CD4-positive, alpha-beta T cell treated with Interleukin-2 at 100 ng/mL for 4 hours (primary cell): ENCODE measurements at places on chromosomes 4 and X.
A peak's percentile ranks its signal among the peaks of the same experiment; 100 is the strongest.

GRCh38 chrX:49058794-49059193 is at the start of gene CCDC120:
Gene CCDC120, plus strand, starts transcription at chrX:49058999. Its CDS starts 3,043 bp downstream, at chrX:49062042.
- no peak for DNase-seq

- no peak for DNase-seq
These were observed 23.6 kb downstream of the PPP2R3B start for GRCh38 chrX:362937-363620.

DNA sequence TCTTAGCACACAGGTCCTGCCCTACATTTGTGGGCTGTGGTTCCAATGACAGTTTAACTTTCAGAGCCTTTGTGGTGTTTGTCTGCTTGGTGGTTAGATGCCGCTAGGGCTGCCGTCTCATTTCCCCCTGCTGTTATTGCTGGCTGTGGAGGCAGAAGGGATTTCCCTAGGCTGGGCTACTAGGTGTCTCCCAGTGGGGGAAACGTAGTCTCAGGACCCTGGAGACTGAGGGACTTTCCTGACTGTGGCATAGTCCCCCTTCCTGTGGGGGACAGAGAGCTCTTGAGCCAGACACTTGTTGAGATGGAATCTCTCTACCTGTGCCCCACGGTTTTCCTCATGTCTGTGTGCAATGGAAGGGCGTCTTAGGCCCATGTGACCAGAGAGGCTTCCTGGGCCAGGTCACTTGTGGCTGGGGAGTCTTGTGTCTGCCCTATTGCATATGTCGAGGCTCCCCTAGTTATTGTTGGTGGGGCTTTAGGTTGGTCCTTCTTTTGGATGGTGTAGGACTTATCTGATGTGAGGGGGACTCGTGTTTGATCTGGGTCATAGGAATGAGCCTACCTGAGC is 68.2 kb downstream of the ARHGAP10 start:
- DNase-seq = peak; percentile 71

GRCh38 chrX:45762699-45763647 is 562.3 kb upstream of the DIPK2B start:
- peak; percentile 33 for DNase-seq

DNA sequence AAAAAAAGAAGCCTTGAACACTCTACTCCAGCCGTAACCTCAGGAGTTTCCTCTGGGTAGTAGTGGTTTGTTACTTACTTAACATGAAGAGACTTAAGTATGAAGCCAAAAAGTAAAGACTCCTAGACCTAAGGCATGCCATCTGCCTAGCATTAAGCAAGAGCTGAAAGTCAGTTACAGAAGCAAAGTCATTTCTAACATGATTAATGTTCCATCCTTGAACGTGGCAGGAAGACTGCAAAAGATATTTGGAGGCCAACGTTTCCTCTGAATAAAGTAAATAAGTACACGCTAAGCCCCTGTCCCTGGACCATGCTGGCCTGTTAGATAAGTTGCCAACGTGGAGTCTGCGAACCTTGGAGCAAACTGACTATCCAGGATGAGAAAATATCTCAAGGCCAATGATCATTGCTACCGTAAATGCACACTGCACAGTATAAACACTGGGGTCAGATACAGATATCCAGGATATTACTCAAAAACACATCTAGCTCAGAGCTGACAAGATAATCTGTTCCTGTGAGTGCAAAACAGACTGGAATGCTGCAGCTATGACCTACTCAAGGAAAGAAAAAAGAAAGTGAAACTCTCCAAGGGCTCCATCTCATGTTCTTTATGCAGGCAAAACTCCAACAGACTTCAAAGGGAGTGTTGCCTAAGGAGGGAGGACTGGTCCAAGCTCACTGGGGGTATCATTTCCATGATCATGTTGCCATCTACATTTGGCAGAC is 255.8 kb downstream of the COL25A1 start:
- DNase-seq = no peak

GRCh38 chr4:154314248-154314647 is 177.4 kb downstream of the DCHS2 start:
- no peak for DNase-seq

DNA sequence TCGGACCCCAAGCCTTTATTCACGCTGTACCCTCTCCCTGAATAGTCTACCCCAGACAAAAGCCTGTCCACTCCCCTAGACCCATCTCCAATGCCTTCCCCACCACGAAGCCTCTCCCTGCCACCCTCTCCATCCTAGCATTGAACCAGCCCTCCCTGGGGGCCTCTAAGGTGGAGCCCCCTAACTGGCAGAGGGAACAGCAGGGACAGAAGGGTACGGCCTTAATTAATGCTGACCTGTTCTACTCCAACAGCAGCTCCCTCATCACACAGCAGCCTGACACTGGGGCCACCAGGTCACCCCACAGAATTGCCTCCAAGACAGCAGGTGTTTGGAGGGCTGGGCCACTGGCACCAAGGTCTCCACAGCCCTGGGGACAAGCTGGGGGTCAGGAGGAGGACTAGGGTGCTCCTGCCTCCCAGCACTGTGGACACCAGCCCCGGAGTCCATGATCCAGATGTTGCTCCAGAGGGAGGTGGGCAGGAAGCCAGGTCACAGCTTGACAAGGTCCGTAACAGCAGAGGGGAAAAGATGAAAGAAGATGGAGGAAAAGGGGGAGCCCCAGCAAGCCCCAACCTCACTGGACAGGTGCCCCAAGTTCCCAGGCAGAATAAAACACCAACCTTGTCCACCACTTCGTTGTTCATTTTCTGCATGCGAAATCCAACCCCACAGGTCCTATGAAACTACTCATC is 3.7 kb downstream of the CRMP1 start:
- no peak for DNase-seq

DNA sequence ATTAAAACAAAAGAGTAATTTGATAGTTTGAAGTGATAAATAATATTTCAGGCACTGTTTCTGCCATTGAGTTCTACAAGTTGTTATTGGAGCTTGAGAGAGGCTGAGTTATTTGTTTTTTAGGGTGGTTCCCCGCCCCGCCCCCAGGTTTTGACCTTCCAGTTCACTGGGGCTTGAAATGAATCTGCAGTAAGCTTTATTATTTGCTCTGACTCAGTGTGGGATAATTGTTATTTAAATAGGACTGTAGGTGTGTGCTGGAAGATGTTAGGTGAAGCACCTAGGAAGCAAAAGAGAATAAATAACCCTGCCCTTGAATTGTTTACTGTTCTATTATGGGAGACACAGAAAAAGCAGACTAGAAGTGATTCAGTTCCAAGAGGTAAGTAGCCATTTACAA is 81.2 kb upstream of the KCNIP4 start:
- no peak for DNase-seq

DNA sequence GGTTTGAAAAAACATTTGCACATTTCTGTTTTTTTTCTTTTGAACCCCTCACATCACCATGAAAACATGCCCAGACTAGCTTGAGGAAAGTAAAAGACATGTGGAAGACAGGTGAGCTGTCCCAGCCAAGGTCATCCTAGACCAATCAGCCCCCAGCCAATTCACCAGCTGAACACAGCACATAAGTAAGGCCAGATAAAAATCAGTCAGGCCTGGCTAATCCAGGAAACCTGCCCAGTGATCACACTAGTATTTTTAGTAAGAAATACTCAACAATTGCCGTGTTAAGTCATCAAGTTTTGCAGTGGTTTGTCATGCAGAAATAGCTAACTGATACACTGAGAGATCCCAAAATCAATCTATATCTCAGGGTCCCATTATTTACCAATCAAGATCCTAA is 4.4 kb upstream of the SMR3A start:
- no peak for DNase-seq

- DNase-seq = no peak
These were observed 319.1 kb downstream of the PCDH19 start for GRCh38 chrX:100090931-100091330.

- no peak for DNase-seq
These were observed 44.0 kb downstream of the SCD5 start for GRCh38 chr4:82754513-82755165.

- no peak for DNase-seq
These were observed 38.7 kb upstream of the LPAR4 start for GRCh38 chrX:78708816-78709215.
